Activated T-cell treated with anti-CD3 and anti-CD28 coated beads, Interleukin-2, amount 50 U/mL, for 4 hours (primary cell): ENCODE measurements at places on chromosomes 4 and X.

DNA sequence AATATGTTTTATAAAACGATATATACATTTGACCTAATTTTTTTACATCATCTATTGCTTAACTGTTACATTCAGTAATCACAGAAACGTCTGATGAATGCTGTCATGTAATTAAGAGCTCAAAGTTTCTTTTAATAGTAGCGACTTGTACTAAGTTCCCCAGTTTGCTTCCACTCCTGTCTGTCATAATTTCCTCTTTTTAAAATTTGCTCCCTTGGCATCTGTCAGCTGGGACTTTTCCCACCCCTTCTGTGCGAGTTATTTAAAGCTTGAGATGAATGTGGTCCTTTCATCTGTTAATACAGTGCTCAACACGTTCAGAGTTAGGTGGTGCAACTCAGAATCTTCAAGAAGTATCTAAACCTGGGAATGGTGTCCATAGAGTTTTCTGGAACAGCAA lies 1.2 kb downstream of the RAP1GDS1 start:
- DNase-seq, result no peak

DNA sequence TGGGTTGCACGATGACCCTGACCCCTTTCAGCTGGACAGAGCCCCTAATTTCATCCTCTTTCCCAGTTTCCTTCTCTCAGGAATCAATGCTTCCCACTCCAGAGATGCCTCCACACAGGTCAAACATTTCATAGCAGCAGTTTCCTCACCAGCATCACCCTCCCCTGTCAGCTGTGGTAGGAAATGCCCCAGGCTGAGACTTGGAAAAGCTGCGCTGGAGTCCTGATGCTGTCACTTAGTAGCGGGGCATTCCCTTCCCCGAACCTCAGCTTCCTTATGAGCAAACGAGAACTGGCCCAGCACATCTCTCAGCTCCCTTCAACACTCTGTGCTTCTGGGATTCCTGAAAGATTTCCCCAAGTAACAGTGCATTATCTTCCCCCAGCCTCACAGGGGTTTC lies 2.7 kb downstream of the GJB1 start:
- DNase-seq, result no peak

DNA sequence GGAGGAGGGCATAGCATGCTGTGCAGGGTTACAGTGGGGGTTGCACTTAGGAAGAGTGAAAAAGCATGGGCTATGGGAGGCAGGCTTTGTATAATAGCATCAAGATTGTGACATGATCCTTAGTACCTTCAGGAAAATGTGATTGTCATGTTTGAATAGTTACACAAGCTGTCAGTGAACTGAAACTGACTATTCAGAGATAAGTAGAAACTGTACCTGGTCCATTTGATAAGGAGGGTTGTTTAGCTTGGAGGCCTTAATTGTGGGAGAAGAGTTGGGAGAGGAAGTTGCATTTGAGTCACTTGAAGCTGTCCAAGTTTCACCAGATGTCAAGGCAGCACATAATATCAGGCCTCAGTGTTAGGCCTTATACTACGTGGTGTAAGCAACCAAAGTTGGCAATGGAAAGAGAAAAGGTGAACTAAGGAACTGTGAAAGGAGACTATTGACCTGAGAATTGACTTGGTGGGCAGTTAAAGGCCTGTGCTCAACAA lies 85.0 kb downstream of the TEX13C start:
- DNase-seq, result no peak

DNA sequence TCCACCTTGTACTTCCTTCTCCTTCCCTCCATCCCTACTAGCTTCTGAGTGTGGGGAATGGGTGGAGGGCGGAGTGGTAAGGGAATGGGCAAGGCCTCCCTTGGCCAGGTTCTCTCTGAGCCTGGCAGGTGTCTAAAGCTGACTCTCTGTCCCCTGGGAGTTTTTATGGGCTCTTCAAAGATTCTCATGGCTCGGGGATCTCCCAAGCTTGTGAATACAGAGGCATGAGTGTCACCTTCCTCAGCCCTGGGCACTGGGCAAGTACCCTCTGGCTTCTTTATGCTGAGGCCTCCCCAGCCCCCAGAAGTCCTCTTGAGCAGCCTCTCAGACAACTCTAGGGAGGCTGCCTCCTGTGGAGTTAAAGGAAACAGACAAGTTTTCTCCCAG lies 32.5 kb upstream of the DDX3X start:
- DNase-seq, result no peak

GRCh38 chr4:26874110-26874509 lies 13.5 kb downstream of the STIM2 start:
- DNase-seq, result no peak

- DNase-seq, result no peak
Observed at GRCh38 chrX:56226980-56227379, 5.2 kb upstream of the KLF8 start.
